ENCODE measurements at places on chromosomes 12 and 14. TPM values are rescaled to one million over a fixed set of nuclear protein-coding genes. Genes with fewer than 3 reads are reported as not detected.

The CIDEB gene
- 28.9 TPM for polyA plus RNA-seq

The ZNF605 gene
- polyA plus RNA-seq, result 23.7 TPM

The LAG3 gene
- polyA plus RNA-seq, result 1.7 TPM

The SDSL gene
- polyA plus RNA-seq, result 13.1 TPM

Data from right renal cortex interstitium (tissue), 3 donors.